ENCODE measurements at places on chromosomes 16 and 17. TPM values are rescaled to one million over a fixed set of nuclear protein-coding genes. Genes with fewer than 3 reads are reported as not detected.

DNA sequence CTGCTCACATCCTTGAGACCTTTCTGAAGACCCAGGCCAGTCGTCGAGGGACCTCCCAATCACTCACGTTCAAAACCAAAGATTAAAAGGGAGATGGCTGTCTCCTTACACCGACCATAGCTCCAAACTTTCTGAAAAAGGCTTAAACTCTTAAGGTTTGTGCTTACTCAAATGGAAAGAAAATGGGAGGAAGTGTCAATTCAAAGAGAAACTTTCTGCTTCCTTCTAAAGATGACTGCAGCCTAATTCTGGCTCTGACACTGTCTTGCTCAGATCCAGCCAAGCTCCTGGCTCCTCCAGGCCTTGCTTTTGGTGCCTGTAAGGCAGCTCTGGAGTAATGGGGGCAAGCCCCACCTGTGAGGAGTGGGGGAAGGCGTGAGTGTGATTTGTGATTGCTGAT lies 54.9 kb upstream of the WSB1 start:
- no peak for DNase-seq

DNA sequence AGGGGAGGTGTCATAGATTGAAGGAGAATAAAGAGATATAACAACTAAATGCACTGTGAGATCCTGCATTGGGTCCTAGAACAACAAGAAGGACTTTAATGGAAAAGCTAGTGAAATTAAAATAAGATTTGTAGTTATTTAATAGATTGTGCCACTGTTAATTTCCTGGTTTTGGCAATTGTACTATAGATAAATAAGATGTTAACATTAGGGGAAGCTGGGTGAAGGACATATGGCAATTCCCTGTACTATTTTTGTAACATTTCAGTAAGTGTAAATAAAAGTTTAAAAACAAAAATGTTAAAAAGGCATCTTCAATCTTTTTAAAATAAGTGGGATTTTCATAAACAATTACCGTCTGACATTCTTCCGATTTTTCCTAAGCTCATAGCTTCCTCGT lies 258.4 kb upstream of the AXIN2 start:
- no peak for DNase-seq

DNA sequence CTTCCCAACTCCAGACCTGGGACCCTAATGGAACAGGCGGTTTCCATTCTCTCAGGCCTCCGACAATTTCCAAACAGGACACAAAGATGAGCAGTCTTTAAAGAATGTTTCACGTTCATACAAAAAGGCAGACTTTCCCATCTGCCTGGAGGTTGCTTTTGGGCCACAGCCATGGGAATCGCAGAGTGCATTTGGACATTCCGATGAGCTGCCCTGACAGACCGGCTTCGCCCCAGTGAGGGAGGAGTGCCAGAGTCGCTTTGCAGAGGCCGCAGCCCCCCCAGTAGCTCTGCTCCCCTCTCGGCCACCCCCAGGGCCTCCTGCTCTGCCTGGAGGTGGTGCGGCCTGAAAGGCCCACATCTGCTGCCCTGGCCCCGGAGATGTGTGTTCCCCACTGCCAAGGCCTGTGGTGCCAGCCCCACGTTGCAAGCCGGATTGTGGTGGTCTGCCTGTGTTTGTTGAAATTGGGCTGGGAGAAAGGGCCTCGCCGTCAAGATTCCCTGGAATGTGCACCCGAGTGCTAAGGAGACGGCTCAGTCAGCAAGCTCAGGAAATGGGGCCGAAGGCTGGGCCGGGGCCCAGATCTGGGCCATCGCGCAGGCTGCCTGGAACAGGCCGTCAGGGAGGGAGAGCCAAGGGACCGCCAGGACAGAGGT lies 89.8 kb downstream of the C16orf95 start:
- DNase-seq = peak; percentile 31

- peak; percentile 88 for DNase-seq
These were observed 21.7 kb downstream of the KNOP1 start for GRCh38 chr16:19696328-19696727.

DPEP3 gene
- polyA plus RNA-seq = not detected

DNA sequence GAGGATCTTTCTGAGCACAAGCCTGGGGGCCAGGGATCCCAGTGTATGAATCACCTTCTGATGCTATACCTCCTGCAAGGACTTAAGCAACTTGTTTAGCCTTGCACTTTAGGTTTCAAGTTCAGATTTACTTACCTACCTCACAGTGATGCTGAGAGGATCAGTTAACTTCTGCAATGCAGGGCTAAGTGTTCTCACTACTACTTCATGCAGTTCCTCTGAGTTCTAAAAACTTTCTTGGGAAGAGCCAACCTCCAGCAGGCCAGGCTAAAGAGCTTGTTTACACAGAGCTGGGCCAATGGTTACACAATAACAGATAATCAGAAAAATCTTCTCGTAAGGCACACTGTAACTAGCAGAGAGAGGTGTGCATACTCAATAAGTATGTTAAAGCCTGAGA lies 13.0 kb downstream of the VEZF1 start:
- no peak for DNase-seq

DNA sequence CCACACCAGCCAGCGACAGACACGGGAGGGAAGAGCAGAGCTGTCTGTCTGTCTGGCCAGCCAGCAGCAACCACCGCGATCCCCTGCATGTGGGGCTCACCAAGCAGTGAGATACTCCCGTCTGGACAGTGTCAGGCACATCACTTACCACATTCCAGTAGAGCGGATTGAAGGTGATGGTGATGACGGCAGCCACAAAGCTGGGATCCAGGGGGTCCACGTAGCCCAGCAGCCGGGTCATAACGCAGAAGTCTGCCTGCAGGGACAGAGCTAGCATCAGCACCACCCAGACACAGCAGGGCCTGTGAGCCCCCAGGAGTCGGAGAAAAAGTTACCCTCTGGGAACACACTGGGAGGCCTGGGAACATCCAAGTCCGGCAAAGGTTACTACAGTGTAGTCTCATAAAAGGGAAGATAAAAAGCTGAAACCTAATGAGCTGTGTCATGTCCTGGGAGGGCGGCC lies 14.7 kb downstream of the PEMT start:
- no peak for DNase-seq

- no peak for DNase-seq
These were observed 157.4 kb upstream of the MAF start for GRCh38 chr16:79757968-79758367.

RASL10B gene
- 12.2 TPM for polyA plus RNA-seq

CCDC144A gene
- 1.2 TPM for polyA plus RNA-seq

RNF167 gene
- polyA plus RNA-seq = 152 TPM

DNA sequence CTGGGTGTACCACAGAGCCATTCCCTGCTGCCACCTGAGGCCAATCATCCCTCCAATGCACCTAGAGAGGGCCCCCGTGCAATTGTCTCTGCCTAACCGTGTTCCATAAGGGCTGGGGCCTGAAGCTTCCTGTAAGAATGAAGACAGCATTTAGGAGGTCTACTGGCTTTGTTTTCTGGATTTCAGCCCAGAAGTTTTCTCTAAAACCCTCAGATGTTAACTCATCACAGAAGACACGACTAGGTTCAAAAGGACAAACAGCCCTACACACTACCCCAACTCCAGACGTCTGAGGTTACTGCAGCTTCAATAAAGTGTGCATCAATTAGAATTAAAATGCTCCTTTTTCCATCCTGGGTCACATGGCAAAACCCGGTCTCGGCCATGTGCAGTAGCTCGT lies 10.8 kb upstream of the DRG2 start:
- DNase-seq = no peak

- DNase-seq = no peak
These were observed 256.4 kb upstream of the IRX3 start for GRCh38 chr16:54542805-54543505.

GRCh38 chr17:82134101-82134500 lies 36.1 kb upstream of the FASN start:
- DNase-seq = no peak

EMP2 gene
- 34.5 TPM for polyA plus RNA-seq

DNA sequence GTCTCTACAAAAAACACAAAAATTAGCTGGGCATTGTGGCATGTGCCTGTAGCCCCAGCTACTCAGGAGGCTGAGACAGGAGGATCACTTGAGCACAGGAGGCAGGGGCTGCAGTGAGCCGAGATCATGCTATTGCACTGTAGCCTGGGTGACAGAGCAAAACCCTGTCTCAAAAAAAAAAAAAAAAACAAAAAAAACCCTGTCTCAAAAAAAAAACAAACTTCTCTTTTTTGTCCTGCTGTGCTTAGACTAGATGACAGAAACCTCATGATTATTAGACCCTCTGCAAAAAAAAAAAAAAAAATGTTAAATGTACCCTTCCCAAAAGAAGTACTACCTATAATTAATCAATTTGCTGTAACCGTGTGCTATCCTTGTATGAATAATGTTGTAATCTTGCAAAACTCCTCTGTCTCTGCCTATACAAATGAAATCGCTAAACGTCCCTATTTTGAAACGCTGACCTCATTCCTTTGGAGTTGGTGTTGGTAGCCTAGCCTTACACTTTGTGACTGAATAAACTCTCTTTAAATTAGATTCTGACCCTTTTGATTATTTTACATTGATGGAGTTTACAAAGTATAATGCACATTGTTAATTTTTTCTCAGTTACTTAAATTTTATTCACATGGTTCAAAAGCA lies 13.6 kb upstream of the DHRS7B start:
- no peak for DNase-seq

GRCh38 chr16:28057949-28058348 lies 5.6 kb downstream of the GSG1L start:
- DNase-seq = no peak

DNA sequence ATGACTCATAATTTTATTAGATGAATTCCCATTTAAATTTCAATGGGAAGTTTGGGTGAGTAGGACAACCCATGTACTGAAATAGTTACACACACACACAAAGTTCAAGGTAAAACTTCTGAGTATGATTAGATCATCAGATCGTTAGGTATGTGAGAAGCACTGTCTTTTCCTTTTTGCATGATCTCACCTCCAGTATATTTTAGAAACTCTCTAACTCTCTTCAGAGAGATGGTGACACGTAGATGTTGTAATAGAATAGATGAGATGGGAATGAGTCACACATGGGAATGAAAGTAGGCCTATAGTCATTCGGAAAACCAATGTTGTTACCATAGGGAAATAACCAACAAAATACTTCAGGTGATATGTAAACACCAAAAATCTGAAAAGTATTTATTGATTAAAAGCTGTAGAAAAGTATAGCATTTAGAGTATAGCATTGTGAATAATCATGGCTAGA lies 22.2 kb downstream of the KRT23 start:
- DNase-seq = no peak

DNA sequence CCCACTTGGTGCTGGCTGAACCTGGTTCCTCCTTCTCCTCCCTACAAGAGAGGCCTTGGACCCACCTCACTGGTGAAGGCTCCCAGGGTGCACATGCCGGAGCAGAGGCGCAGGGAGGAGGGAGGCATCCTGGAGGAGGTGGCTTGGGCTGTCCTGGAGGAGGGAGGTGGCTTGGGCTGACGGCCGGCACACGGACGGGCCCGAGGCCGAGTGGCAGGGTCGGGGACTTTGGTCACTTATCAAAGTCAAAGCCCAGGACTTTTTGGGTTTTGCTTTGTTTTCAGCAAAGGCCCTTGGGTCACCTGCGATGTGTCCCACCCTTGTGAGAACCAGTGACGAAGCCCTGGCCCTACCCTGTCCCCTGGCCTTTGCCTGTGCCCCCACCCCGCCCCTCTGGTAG lies 28.5 kb downstream of the ENDOV start:
- no peak for DNase-seq

- no peak for DNase-seq
These were observed 29.2 kb downstream of the TRIM25 start for GRCh38 chr17:56884483-56885311.

- DNase-seq = no peak
These were observed 146.4 kb downstream of the CHD9NB start for GRCh38 chr16:52906281-52906680.

FBXO39 gene
- polyA plus RNA-seq = 0.14 TPM

DNA sequence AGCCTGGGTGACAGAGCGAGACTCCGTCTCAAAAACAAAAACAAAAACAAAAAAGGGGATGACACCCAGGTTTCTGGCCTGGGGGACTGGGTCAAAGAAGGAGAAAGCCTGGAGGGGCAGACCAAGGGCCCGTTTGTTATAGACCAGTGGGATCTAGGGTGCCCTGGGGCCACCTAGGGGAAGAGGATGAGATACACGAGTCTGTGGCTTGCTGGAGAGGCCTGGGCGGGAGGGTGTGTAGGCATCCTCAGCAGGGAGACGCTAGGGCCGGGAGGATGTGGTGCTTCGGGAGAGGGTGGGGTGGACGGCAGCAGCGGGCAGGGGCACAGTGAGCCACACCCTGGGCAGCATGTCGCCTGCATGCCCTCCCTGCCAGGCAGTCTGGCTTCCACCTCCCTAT lies 17.1 kb upstream of the CRK start:
- DNase-seq = no peak

ENPP7 gene
- not detected for polyA plus RNA-seq

- DNase-seq = no peak
These were observed 49.1 kb downstream of the KATNIP start for GRCh38 chr16:27598931-27599565.

GRCh38 chr16:3907586-3907985 lies 27.1 kb upstream of the CREBBP start:
- no peak for DNase-seq

- no peak for DNase-seq
These were observed 12.9 kb downstream of the C17orf58 start for GRCh38 chr17:67983383-67983688.

DNA sequence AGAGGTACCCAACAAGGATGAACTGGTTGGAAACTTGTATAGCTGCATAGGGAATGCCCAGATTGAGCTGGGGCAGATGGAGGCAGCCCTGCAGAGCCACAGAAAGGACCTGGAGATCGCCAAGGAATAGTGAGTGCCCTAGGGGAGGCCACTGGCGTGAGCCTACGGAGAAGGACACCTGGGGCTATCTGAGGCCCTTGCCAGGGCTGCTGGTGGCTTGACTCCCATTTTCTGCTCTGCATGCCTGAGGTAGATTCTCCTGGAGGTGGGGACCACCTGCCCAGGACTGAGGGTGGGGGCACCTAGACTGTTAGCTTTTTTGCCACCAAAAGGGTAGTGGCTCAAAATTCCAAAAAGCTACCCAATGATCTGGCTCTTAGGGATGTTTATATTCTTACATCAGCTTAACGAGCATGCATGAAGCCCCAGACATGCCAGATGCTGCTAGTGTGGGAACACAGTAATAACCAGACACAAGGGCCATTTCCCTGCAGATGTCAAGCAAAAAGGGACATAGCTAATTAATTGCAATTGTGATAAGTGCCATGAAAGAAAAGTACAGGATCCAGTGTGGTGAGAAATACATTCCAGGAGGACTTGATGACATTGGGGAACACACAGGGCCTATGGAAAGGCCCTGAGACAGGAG lies 8.8 kb downstream of the ODAD4 start:
- no peak for DNase-seq
